ENCODE measurements at places on chromosomes 12 and 14. TPM values are rescaled to one million over a fixed set of nuclear protein-coding genes. Genes with fewer than 3 reads are reported as not detected.

- no peak for DNase-seq
- peaks cover 50% of the 10 kb centered on the region for H3K4me1 ChIP-seq
- H3K27ac ChIP-seq: peak overlapping the region; percentile 89
Observed at GRCh38 chr12:9650151-9650576, 19.3 kb upstream of the CLEC2D start.

Gene TSPAN31
- 15.5 TPM for total RNA-seq

- H3K4me3 ChIP-seq: no peak overlapping the region
- no peaks in the 10 kb centered on the region for H3K27me3 ChIP-seq
- no peaks in the 10 kb centered on the region for H3K36me3 ChIP-seq
- H3K27ac ChIP-seq: no peak overlapping the region
Observed at GRCh38 chr12:58368001-58368400, 426.6 kb downstream of the ATP23 start.

Gene ARHGAP9
- total RNA-seq: 364 TPM

GRCh38 chr14:65961004-65961403 lies 525.2 kb upstream of the CCDC196 start:
- H3K27me3 ChIP-seq: peaks cover 6% of the 10 kb centered on the region
- H3K4me3 ChIP-seq: no peak overlapping the region
- peak; percentile 75 for DNase-seq
- H3K36me3 ChIP-seq: no peaks in the 10 kb centered on the region

Data from T-cell (primary cell).